Effector CD8-positive, alpha-beta T cell (primary cell): ENCODE measurements at places on chromosomes 7 and 10.

- DNase-seq: no peak
Measured at GRCh38 chr7:135560631-135561030, 2.9 kb downstream of the NUP205 start.

DNA sequence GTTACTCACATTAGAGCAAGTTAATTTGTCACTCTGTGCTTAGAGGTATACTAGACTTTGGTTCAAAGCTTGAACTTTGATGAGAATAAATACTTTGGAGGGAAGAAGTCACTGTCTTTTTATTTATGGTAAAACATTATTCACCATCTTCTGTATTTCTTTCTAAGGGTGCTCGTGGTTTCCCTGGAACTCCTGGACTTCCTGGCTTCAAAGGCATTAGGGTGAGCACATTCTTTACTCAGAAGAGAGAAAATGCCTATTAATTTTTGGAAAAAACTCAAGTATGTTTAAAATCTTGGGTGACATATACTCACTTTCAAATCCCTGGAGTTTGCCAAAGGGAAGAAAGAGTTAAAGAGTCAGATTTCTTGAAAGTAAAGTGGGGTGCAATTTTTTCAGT lies 10.8 kb downstream of the COL1A2 start:
- no peak for DNase-seq

- no peak for DNase-seq
Measured at GRCh38 chr10:118580702-118581101, 14.7 kb downstream of the PRLHR start.

DNA sequence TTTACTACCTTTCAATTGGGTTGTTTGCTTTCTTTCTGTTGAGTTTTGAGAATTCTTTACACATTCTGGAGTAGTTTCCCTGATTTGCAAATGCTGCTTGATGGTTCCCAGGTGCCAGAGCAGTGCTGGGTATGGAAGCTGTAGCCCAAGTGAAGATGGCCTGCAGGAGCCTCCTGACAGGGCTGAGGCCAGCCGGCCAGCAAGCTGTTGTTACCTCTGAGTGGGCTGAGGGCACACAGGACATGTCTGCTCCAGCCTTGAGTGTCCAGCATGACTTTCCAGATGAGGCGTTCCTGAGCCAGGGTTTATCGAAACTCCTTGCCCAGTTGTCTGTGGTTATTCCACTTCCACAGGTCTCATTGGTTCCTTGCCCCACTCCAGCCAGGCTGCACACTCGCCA lies 164.6 kb upstream of the TNS3 start:
- DNase-seq: no peak

- DNase-seq: no peak
Measured at GRCh38 chr7:129762387-129762969, 151.0 kb downstream of the NRF1 start.

- no peak for DNase-seq
Measured at GRCh38 chr10:47418321-47418720, 34.2 kb upstream of the ZNF488 start.

DNA sequence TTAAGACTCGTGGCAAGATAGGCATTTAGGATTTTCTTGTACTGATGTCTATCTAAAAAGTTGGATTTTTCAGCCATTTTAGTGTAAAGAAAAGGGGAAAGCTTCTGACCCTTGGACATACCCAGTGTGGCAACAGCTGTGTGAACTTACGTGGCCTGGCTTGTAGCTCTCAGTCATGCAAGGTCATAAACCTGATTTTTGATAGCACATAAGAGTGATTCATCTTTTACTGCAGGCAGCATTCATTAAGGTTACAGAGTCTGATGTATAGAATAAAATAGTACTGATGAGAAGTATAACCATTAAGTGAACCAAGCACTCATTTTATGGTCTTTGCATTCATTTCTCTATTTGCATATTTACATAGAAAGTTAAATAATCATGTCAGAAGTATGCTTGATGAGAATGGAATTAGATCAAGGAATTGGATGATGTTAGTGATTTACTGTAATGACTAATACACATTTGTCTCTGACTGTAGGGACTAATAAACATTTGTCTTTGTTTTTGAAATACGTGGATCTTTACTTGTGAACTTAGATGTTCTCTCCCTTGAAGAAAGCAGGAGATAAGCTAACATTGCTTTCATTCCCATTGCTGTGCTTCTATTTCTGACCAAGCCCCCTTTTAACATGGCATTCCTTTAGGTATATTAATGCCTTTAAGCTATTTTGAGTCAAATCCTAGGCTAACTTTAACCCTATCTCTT lies 88.2 kb downstream of the GSDME start:
- DNase-seq: no peak

DNA sequence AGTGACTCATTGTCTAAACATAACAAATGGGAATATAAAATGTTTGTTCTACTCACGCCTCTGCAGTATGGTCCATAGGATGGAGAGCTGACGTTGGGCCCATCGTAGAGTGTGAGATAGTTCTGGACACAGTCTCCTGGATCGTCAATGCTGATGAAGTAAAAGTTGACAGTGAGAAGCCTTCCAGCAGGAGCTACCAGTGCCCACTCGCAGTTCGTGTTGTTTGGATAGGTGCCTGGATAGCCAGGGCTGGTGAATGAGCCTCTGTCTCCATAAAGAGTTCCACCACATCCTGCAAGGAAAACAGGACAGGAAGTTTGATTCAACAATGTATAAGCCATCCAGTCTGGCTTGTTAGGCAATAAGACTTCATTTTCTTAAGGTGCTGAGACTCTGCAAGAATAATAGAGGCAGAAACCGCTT lies 79.6 kb downstream of the OR13A1 start:
- no peak for DNase-seq

DNA sequence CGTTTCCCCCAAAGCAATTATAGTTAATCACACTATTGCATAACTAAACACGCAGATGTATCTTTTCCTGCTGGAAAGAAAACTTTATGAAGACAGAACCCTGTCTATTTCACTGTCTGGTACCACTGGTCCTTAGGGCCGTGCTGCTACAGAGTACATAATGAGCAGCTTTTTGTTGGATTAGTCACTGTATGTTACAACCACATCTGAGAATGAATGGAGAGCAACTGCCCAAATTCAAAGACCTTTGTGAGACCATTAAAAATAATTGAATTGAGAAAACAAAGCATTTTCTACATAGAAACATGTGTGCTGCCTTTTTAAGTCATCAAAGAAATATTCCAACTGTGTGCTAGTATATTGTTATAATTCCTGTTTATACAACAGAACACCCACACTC lies 111.3 kb upstream of the SORCS1 start:
- DNase-seq: no peak

- no peak for DNase-seq
Measured at GRCh38 chr10:90947030-90947960, 26.4 kb upstream of the ANKRD1 start.

DNA sequence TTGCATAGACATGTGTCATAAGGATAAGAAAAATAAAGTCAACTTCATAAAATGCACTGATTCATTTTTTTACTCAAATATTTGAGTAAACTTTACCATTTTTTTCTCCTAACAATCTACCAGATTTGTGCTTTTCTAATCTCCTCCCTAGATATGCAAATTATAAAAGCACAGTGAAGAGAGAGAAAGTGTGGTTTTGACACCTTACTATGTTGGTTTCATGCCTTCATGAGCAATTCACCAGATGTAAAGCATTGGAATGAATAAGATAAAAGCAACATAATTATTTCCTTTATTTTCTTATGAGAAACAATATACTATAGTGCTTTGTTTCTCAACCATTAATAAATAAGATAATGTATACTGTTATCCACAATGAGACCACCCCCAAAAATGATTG lies 432.5 kb upstream of the PCDH15 start:
- DNase-seq: no peak

DNA sequence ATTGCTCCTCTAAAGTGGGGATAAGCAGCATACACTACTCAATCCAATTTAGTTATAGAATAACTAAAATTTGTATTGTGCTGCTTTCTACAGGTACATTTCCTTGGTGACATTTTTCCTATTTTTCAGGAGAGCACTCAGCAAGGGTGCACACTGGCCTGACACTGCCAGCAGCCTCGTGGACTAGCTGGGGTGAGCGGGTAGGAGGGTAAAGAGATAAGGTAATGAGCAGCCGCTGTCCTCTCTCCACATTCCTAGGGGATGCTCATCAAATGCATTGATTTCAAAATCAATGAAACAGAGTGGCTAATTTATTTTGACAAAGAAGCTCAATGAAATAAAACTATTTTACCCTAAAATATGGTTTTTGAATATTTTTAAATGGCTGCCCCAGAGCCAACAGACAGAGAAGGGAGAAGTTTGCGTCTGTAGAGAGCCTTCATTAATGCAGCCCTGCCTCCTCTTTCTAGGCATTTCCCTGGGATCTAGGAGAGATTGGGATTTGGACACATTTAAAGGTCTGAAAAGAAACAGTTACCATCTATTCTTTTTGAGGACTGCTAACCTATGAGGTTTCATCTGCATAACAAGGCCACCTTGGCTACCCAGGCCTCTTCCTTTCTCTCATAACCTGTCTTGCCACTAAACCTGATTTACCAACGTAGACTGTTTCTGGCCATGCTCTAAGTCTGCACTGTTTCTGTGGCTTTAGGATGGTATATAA lies 561.0 kb downstream of the IPMK start:
- no peak for DNase-seq

DNA sequence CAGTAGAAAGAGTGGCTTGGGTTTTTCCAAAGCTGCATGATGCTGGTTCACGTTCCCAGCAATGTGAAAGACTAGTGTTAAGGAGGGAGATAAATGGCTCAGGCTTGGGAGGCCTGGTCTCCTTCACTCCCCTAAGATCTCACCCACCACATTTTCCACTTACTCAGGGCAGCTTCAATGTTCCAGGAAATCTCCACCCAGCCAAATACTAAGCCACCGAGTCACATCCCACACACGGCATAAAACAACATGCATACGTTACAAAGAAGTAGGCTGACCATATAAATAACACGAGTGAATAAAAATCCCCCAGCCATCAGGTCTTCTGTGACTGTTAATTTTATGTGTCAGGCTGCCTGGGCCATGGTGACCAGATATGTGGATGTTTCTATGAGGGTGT lies 303.5 kb downstream of the SFMBT2 start:
- DNase-seq: no peak

DNA sequence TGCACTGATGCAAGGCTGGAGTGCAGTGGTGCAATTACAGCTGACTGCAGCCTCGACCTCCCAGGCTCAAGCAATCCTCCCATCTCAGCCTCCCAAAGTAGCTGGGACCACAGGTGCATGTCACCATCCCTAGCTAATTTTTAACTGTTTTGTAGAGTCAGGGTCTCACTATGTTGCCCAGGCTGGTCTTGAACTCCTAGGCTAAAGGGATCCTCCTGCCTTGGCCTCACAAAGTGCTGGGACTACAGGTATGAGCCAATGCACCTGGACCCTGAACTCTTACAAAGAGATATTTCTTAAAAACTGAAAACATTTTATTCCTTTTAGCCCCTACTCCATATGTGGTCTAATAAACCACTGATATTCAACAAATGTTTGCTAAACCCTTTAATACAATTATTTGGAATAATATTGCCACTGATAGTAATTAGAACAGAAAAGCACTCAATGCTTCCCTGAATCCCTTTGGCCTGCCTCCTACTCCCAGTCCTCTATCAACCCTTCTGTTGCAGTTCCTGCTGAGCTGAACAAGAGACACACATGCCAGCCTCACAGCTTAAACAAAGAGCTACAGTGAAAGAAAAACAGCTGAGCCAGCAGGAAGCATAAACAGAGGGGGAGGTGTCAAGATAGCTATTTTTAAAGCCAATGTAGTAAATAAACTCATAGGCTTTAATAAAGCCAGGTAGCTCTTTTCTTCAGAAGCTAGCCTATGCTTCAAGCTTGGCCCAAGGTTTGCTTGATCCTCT lies 7.0 kb upstream of the GNAI1 start:
- DNase-seq: no peak

DNA sequence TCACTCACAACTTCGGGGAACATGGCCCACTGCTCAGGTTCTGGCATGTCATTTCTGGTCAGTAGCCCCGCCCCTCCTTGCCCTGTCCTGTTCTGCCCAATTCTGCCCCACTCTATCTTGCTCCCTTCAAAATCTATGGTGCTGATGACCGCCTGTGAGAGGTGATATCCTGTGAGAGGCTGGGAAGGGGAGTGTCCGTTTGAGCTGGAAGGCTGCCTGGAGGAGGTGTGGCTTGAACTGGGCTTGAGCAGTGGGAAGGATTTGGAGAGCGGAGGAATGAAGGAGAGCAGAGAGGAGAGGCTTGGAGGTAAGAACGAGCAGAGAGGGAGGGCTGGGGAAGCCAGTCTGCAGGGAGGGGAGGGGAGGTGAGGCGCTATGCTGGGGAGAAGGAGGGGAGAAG lies 145.3 kb downstream of the RPS24 start:
- DNase-seq: no peak

- no peak for DNase-seq
Measured at GRCh38 chr7:132548489-132549078, 27.7 kb downstream of the PLXNA4 start.

DNA sequence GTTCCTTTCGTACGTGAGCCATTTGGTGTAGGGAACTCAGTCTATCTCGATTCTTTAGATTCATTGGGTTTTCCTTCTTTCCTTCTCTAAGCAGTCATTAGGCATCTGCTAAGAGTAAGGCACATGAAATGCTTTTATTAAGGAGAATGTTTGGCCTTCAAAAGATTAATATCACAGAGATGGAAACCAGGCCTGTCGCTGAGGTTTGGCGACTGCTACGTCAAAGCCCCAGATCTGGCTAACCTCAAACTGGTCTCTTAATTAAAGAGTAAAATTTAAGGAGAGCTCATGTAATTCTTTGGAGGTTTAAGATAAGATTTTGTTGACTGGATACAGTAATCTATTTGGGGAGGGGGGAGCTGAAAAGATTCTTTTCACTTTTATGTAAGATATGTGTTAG lies 189.8 kb downstream of the JCAD start:
- DNase-seq: no peak

DNA sequence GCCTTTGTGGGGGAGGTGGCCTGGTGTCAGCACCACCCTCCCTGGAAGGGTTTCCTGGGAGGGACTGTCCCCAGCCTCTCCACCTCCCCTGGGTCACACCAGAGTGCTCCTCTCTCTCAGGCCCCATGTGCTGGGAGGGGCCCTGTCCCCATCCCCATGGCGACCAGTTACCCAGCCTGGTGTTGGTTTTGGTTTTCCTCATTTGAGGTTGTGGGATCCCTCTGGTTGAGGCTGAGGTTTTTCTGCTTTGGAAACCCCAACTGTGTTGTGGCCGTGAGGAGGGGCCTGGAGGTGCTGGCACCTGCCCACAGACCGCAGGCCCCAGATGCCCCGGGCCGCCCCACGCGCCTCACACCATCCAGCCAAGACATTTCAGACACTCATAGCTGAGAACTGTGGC lies 106.3 kb downstream of the GRK5 start:
- DNase-seq: no peak

GRCh38 chr10:122386514-122386913 lies 12.0 kb downstream of the PLEKHA1 start:
- no peak for DNase-seq

DNA sequence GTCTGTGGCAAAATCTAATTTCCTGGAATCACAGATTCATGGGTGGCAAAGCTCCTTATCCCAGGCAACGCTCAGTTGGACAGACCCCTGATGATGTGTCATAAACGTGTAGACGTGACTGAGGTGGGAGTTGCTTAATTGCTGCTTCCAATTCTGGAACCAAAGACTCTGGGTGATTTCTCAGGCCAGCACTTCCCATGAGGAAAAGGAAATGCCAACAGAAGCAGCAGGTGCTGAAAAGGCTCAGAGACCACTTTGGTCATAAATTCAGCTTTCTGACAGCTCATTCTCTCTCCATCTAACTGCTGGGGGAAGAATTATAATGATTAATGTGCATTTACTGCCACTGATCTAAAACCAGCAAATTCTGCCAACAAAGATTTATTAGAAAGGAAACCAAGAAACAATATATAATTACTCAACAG lies 88.7 kb downstream of the OSBPL3 start:
- no peak for DNase-seq

GRCh38 chr10:92697663-92698511 lies 8.1 kb downstream of the HHEX start:
- no peak for DNase-seq

- DNase-seq: no peak
Measured at GRCh38 chr7:67589183-67589582, 592.5 kb downstream of the TYW1 start.
